Urothelium cell line (cell line): ENCODE measurements at places on chromosomes 1 and 21.
A peak's percentile ranks its signal among the peaks of the same experiment; 100 is the strongest.

DNA sequence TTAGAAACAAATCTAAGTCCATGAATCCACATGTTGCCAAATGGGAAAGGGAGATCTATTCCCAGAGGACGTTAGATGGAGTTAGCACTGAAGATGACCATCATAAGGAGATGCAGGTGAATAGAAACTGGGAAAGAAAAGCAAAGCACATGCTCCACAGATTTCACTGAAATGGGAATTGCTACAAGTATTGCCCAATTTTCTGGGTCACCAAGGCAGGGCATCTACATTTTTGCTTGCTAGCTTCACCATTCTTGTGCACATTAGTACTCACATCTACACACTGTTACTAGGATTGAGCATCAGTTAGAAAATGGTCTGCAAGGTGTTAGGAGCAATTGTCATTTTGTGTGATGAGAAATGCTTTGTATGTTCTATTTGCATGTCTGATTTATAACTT is 99.1 kb downstream of the JAK1 start:
- no peak for DNase-seq

DNA sequence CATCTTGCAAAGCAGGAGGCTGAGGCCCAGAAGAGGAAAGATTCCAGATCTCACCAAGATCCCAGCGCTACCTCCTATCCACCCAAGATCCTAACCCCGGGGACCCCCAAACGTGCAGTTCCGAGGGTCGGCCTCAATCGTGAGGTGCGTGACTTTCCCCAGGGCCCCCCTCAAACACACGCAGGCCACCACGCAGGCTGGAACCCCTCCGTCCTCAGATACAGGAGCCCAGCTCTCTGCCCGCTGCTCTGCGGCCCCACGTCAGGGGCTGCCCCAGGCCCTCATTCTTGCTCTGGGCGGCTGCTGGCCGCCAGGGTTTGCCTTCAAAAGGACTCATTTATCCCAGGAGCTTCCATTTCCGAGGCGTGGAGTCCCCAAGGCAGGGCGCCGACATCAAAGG is 39.9 kb downstream of the KRTAP10-1 start:
- DNase-seq, result no peak

GRCh38 chr1:41366455-41367287 is 5.4 kb downstream of the FOXO6 start:
- peak; percentile 58 for DNase-seq

- peak; percentile 29 for DNase-seq
Observed at GRCh38 chr1:101166583-101167120, 70.2 kb upstream of the S1PR1 start.

- DNase-seq, result no peak
Observed at GRCh38 chr1:201552941-201553351, 14.0 kb downstream of the NAV1 start.

DNA sequence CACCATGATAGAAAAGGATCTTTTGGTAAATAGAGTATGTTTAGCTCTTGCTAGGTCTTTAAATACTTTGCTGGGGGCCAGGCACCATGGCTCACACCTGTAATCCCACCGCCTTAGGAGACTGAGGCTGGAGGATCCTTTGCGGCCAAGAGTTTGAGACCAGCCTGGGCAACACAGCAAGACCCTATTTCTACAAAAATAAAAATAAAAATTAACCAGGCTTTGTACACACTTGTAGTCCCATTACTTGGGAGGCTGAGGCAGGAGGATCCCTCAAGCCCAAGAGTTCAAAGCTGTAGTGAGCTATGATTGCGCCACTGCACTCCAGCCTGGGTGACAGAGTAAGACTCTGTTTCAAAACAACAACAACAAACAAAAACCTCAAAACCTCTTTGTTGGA is 1.1 kb upstream of the KCNE2 start:
- no peak for DNase-seq

GRCh38 chr1:17066361-17067068 is 12.7 kb upstream of the SDHB start:
- DNase-seq, result no peak

DNA sequence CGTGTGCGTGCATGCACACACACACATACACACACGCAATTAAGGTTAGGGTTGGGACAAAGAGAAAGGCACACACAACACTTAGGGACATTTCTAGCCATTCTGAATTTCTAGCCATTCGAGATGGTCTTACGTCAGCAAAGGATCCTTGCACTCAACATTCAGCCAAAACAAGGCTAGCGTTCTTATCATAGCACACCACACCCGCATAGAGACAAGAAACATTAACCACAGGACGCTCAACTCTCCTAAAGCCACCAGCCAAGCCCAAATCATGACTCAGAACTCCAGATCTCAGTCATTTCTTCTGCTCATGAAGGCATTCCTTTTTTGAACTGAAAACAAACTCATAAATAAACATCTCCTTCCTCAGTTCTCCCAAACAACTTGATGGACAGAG is 106.8 kb downstream of the LMO4 start:
- no peak for DNase-seq

DNA sequence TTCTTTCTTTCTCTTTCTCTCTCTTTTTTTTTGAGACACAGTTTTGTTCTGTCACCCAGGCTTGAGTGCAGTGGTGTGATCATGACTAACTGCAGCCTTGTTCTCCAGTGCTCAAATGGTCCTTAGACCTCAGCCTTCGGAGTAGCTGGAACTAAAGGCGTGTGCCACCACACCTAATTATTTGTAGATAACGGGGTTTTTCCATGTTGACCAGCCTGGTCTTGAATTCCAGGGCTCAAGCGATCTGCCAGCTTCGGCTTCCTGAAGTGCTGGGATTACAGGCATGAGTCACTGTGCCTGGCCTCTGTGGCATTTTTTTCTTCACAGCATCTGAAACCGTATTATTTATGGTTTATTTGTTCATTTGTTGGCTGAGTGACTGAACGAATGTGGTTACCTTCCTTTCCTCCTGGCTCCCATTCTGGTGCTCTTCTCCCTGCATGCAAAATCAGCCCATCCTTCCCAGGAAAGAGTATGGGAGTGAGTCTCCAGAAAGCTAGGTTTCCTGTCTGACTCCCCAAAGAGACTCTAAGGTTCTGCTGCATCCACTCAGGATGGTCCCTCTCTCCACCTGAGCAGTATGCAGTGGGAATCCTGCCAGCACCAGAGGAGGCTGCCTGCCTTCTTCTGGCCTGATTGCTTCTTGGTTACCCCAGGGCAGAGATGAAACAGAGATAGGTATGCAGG is 155.0 kb upstream of the BEND5 start:
- DNase-seq, result peak; percentile 55

- DNase-seq, result no peak
Observed at GRCh38 chr1:231185391-231185790, 23.5 kb downstream of the TRIM67 start.

GRCh38 chr1:2801046-2801445 is 447 bp downstream of the TTC34 start:
- no peak for DNase-seq

- DNase-seq, result peak; percentile 58
Observed at GRCh38 chr1:153288634-153289275, 24.0 kb downstream of the PGLYRP3 start.

DNA sequence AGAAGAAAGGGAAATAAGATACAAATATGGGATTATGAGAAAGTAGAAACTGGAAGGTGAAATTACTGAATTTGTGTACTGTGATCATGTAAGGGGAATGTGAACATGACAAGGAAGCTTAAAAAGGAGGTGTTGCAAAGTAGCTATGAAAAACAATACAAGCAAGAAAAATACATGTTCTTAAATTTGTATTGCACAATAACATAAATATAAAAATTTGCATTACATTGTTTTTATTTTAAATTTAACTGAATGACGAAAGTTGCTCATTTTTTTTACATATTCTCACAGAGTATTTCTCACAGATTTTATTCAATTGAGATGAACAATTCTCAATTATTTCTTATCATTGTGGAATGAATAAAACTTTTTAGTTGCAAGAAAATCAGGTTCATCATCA is 874.8 kb downstream of the AMY1C start:
- no peak for DNase-seq

GRCh38 chr1:156654700-156655099 is 12.8 kb downstream of the BCAN start:
- DNase-seq, result no peak

GRCh38 chr21:45539796-45540600 is 2.2 kb downstream of the SLC19A1 start:
- DNase-seq, result no peak

- no peak for DNase-seq
Observed at GRCh38 chr1:96104506-96104905, 617.1 kb upstream of the PTBP2 start.

DNA sequence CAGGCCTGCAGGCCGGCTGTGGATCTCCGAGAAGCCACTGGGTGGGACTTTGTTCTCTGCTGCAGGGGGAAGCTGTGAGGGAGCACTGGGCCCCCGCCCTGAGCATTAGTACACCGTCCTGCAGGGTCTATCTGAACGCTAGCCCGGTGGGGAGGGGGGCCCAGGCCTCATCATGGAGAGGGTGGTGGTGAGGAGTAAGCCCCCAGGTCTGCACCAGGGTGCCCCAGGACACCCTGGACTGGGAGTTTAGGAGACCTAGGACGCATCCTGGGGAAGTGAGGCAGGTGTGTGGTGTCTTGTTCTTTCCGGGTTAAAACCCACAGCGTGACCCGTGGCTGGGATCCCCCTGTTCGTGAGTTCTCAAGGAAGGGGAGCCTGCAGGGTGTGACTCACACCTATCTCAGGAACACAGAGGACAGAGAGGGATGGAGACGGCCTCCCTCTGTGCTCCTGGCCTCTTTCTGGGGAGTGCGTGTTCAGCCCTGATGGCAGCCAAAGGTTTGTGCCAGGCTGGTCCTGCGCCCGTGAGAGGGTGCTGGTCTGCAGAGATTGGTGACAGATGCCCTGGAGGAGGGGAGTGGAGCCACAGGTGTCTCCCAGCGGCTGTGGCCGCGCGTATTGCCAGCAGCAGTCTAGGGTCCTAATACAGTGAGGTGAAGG is 44.8 kb downstream of the AGPAT3 start:
- no peak for DNase-seq

GRCh38 chr1:181592255-181592859 is 109.0 kb downstream of the CACNA1E start:
- no peak for DNase-seq

GRCh38 chr1:35345439-35345981 is 77.0 kb downstream of the ZMYM4 start:
- DNase-seq, result no peak

GRCh38 chr1:53328541-53329499 is 950 bp upstream of the LRP8 start:
- peak; percentile 55 for DNase-seq

GRCh38 chr21:42061195-42061985 is 9.7 kb upstream of the UMODL1 start:
- DNase-seq, result no peak

DNA sequence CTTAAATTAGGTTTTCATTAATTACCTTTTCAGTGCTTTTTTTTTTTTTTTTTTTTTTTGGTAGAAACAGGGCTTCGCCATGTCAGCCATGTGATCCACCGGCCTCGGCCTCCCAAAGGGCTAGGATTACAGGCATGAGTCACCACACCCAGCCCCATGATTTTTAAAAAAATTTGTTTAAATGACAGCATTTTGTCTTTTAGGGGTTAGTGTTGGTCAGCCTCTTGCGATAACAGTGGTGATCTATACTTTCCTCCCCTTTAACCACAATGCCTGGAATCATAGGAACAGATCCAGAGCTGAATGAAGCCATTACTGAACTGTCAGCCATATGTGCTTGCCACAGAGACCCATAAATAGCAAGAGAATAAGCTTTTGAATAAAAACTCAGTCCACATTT is 73.9 kb downstream of the CACHD1 start:
- no peak for DNase-seq

DNA sequence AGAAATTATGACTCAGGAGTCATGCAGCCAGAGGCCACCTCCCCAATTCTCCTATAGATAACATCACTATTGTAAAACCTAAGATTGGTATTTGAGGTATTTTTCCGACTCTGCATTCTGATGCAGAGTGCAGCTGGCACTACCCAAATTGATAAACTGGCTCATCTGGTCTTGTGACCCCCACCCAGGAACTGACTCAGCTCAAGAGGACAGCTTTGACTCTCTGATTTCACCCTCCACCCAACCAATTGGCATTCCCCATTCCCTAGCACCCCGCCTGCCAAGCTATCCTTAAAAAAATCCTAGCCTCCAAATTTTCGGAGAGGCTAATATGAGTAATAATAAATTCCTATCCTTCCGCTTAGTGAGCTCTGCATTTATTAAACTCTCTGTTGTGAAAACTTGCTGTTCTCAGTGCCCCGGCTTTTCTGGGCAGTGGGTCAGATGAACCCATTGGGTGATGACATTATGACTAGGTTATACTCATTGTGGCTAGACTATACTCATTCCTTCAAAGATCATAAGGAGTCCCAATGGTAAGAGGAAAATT is 39.4 kb upstream of the EPS15 start:
- DNase-seq, result peak; percentile 65

DNA sequence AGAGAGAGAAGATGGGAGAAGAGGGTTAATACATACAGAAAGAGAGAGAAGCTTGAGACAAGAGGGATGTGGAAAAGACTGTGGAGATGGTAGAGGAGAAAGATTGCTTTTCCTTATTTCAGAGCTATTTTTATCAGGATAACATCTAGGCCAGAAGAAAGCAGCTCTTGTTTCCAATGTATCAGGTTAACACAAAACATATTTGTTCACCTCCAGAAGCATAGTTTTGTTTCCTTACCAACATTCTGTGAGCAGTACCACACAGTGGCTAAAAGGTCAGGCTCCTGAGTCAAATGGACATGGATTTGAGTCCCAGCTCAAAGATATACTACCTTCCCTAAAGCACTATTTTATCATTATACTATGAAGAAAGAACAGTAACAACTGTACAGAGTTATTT is 185.5 kb downstream of the DUSP10 start:
- no peak for DNase-seq

DNA sequence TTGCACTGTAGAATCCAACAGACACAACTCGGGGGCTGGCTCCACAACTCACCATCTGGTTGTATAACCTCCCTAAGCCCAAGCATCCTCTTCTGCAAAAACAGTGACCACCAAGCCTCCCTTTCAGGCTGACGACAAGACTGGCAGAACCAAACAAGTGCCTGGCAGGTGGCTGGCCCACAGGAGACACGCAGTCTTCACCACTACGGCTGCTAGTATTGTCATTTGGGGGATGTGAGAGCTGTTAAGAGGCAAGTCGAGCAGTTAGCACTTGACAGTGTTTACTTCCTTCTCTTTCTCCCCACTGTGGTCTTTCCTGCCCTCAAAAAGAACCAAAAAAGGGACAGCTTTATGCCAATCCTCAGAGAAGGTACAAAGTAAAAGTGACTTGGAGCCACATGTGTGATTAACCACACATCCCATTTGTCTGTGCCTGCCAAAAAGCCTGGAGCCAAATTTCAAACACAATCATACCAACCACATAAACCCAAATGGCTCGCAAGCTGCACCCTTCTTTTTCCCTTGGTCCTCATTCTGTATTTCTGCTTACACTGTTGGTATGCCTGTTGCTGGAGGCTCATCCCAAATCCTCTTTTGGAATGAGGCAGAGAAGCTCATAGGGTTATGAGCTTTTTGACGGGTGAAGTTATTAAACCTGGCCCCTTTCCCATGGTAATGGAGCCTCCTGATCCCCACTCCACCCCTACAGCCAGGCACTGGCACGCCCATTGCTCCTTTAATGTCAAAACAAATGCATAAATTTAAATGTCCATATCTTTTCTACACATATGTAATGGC is 94.1 kb downstream of the TGFBR3 start:
- no peak for DNase-seq
